AG04450 (cell line): ENCODE measurements at places on chromosomes 4 and X.

DNA sequence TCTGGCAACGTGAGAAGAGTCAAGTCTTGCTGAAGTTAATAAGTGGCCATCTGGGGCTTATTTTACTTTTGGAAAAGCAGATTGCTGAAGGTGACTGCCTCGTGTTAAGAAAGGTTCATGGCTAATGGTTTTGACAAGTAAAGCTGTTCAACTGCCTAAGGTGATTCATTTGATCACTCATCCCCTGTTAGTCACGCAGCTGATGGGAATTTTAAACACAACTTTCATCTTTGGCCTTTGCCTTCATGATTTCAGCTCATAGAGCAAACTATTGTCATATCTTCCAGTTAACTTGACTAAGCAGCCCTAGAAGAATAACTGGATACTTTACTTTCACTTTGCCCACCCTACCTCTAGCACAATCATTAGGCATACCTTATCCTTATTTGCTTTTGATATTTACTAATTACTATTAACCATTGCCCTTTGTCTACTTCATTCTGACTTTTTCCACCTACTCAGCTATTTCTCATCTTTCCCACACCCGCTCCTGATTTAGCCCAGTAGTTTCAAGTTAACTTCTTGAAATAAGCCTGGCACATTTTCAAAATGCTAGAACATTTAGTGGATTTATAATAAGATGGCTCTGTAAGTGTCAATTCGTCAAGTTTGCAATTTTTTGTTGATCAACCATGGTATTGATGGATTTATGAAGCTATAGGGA lies 170.6 kb upstream of the S100G start:
- no peak for DNase-seq

GRCh38 chr4:156176896-156177295 lies 223.2 kb upstream of the CTSO start:
- DNase-seq = no peak

GRCh38 chrX:40172401-40173142 lies 74.8 kb upstream of the BCOR start:
- DNase-seq = no peak

DNA sequence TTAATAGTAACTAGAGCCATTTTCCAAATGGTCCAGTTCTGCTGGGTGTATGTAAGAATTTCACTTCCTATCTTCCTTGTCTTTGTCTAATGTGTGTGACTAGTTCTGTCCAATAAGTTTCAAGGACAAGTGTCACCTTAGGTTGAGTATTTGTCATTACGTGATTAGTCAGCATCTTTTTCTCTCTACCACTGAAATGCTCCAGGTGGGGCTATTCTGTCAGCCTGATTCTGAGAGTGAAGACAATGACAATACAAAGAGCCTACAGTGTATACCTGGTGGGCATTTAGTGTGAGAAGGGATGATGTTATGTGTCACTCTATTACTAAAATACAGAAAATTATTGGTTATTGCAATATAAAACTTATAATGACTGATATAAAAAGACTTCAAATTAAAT lies 876.3 kb downstream of the C4orf33 start:
- DNase-seq = no peak

GRCh38 chr4:8346838-8347605 lies 77.5 kb downstream of the HTRA3 start:
- DNase-seq = no peak

DNA sequence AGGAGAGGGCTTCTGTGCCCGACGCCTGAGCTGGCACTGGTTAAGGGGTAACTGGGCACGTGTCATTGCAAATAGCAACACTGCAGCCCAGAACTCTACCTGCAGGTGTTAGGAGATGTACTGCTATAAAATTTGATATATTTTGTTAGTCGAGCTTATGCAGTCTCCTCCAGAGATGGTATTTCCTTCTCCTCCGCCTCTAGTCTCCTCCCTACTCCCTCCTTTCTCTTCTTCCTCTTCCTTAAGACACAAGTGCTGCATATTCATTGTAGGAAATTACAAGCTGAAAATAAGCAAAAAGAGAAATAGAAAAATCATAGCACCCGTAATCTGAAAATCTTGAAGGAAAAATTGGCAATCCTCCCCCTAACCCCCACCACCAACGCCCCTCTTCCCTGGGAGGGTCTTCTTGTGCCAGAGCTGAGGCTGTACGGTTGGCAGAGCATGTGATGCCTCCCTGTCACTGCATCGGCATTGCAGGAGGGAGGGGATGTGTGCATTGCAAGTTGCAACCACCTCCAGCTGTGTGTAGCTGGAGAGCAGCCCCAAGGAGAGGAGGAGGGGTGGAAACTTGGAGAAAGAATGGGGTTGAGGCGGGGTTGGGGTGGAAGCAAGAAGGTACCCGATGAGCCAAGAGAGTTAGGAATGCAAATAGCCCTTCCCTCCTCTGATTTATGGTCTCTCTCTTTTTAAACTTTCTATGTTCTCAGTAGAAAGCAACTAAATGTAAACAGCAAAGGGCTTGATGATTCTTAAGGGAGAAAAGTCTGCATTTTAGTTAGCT lies 48.3 kb upstream of the MND1 start:
- DNase-seq = peak; percentile 76

GRCh38 chrX:66015152-66015831 lies 24.6 kb downstream of the VSIG4 start:
- DNase-seq = no peak

GRCh38 chrX:148930206-148930729 lies 429.9 kb downstream of the AFF2 start:
- DNase-seq = no peak

- DNase-seq = no peak
Measured at GRCh38 chrX:49845701-49846403, 16.7 kb downstream of the PAGE4 start.

DNA sequence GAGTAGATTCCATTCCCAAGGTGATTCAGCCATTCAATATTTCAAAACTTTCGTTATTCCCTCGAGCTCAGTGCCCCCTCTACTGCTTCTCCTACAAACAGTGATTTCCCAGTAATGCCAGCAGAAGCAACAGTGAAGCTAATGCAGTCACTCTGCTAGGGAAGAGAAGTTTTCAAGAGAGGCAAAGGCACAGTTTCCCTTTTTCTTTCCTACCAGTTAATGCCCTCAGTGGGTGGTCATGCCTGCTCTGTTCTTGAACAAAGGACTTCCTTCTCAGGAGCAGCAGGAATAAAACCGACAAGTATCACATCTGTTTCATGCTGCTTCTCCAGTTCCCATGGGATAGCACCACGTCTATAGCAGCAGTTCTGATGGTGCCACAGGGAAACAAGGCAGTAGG lies 317.2 kb downstream of the TENM3 start:
- no peak for DNase-seq

GRCh38 chr4:181659202-181659601 lies 584.0 kb upstream of the TENM3 start:
- no peak for DNase-seq

DNA sequence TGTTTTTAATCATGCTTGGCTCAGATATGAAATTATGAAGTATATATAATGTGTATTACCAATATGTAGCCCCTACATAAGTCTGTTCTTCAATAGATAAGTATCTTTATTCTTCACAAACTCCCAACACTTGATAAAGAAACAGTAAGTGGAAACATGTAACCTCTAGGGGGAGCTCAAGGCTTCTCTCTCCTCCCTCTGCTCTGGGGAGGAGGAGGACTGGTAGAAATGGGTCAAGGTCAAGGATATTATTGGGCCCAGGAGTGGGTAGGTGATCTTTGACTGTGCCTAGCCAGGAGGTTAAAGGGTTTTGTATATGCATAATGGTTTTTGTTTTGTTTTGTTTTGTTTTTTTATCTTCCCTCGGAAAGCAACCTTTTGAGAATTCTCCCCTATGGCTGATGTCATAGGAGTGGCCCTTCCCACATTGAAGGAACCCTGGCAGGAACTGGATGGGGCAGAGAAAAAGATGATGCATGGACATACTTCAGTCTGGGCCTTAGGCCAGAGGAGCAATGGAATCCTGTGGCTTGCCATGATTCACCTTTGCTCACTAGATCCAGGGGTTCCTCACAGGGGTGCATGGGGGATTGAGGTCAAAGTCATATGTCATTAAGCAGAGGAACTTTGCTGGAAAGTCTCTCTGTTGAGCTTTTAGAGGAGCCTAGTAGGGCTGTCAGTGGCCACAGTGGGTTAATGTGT lies 460.3 kb downstream of the MID1IP1 start:
- no peak for DNase-seq

DNA sequence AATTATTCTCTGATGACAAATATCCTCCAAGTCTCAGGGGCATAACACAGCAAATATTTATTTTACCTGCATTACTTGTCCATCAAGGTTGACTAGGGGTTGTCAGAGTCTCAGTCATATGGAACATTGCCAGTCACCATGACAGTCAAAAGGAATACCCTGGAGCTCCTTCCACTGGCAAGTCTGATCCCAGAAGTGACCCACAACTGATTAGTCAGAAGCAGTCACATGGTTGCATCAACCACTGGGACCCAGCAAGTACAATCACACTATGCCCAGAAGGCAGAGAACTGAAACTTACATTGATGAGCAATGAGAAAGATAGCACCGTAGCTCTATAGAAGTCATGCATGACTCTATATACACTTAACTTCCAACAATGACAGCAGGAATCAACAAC lies 41.9 kb upstream of the SOD3 start:
- DNase-seq = no peak

DNA sequence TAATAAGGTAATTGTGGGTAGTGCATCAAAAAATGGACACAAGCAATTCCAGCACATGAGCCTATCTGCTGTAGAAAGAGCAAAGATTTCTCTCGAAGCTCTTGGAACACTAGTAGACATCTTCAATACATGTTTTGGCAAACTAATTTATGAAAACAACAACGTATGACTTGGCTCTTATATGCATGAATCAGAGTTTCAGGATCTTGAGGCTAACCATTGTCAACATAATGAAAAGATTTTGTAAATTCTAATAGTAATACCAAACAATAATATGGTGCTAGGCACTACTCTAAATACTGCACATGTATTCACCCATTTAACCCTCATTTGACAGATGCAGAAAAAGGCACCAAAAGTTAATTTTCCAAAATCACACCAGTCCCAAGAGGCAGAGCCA lies 25.1 kb upstream of the ANKRD50 start:
- no peak for DNase-seq

- DNase-seq = no peak
Measured at GRCh38 chrX:70231666-70232065, 2.8 kb upstream of the AWAT1 start.

GRCh38 chr4:152265149-152265621 lies 270.7 kb downstream of the FBXW7 start:
- peak; percentile 84 for DNase-seq

- DNase-seq = no peak
Measured at GRCh38 chr4:21819086-21819485, 129.5 kb downstream of the KCNIP4 start.

GRCh38 chrX:15888062-15888461 lies 33.4 kb upstream of the AP1S2 start:
- DNase-seq = no peak

DNA sequence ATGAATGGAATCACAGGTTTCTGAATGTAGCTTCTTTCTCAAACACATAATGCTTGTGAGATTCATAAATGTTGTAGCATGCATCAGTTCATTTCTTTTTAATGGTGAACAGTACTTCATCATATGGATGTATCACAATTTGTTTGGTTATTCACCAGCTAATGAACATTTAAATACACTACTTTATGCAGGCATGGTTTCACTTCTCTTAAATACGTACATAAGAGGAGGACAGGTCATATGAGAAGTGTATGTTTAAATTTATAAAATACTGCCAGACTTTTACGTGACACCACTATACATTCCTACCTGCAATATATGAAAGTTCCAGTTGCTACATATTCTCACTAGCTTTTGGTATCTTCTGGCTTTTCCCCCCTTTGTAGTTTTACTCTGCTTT lies 65.4 kb downstream of the ANKRD17 start:
- DNase-seq = no peak

GRCh38 chrX:1925053-1925481 lies 310.2 kb downstream of the ASMT start:
- no peak for DNase-seq

GRCh38 chrX:68175562-68175961 lies 257.7 kb downstream of the OPHN1 start:
- DNase-seq = no peak

DNA sequence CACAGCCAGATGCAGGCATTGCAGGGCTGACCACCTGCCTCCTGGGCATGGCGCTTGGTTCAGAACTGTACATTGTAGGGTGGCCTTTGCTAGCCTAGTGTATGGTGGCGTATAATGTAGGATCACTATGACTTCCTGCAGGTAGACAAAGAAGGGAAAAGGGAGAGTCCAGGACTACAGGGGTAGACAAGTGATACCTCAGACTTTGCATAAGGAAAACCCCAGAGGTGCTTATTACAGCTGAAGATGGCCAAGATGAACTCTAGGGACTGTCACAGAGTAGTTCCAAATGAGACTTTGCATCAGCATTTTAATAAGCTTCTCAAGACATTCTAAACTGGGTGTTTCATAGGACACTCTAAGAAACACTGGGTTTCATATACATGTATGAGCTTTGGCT lies 116.4 kb upstream of the PUDP start:
- no peak for DNase-seq

GRCh38 chr4:181690498-181690897 lies 552.7 kb upstream of the TENM3 start:
- DNase-seq = no peak

DNA sequence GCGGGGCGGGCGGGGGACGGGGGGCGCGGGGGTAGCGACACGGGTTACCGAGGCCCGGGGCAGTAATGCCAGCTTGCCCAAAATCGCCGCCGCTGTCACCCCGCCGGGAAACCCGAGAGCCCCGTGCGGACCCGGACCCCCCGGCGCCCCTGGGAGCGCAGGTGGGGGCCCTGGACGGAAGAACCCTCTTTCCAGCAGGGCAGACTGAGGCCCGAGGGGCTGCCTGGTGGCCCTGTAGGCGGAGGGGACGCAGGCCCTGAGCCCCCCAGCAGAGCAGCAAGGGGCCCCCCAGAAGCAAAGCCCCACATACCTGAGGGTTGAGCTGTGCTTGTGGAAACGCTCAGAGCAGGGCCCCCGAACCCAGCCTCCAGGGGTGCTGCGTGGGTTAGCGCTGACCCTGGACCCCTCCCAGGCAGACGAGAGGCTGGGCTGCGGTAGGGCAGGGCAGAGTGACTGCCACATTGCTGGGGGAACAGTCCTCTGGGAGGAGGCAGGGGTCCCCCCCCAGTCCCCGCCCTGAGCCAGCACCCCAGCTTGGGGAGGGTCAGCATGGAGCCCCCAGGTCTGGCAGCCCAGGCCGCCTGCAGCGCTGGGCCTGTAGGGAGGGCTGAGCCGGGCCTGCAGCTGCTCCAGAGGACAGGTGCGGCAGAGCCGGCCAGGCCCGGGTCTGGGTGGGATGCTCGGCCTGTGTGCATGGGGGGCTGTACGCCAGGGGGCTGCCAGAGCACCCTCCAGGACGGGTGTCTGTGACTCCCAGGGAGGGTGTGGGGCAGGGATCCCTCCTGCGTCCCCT lies 646 bp downstream of the DOK7 start:
- DNase-seq = no peak
